Dorsolateral prefrontal cortex (tissue), 122 donors: ENCODE measurements at places on chromosomes 2 and 18.

GRCh38 chr2:74577448-74577847 is 22.9 kb downstream of the DOK1 start:
- no peak for DNase-seq

DNA sequence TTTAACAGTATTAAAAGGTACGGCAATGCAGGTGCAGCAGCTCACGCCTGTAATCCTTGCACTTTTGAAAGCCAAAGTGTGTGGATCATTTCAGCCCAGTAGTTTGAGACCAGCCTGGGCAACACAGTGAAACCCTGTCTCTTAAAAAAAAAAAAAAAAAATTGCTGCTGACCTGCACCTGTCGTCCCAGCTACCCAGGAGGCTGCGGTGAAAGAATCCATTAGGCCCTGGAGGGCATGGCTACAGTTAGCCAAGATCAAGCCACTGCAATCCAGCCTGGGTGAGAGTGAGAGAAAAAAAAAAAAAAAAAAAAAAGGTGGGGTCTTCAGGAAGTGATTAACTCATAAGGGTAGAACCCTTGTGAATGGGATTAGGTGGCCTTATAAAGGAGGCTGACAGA is 12.8 kb downstream of the CUL3 start:
- DNase-seq: no peak

GRCh38 chr2:67892339-67892846 is 170.4 kb downstream of the C1D start:
- DNase-seq: no peak

DNA sequence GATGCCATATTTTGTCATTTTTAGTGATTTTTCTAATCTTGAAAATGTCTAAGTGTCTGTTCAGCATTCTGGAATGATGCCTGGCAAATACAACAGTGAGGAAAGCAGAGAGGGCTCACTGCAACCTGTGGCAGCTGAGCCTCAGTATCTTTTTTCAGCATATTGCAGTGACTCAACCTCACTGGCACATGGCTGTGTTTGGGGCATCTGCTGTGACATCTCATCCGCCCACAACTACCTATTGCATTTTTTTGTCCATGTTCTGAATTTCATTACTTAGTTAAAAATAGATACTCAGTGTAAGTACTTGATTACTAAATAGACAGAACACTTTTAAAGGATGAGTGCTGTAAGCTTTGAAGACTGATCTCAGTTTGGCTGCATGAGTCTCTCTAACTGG is 10.7 kb downstream of the BABAM2 start:
- no peak for DNase-seq

DNA sequence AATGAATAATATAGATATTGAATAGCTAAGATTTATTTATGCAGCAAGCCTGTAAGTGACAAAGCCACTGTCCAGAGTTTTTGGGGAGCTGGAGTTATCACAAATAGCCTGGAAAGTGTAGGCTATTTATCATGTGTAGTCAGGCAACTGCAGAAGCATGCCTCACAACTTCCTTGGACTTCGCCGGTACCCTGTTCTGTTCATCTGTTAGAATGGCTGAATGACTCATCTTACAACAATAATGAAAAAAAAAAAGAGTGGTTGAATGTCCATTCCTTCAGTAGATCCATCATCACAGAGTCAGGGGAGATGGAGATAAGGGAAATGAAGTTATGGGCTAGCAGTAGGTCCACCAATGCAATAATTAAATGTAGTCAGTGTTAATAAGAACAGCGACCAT is 24.0 kb upstream of the ATP5MC3 start:
- DNase-seq: no peak
